ENCODE measurements at places on chromosomes 13 and 19.

GRCh38 chr19:42657556-42657955, 62.8 kb upstream of the CEACAM8 start:
- no peak for DNase-seq

- DNase-seq, result no peak
Measured at GRCh38 chr19:41376241-41376997, at the start of gene TMEM91. TMEM91 (plus strand) TSS chr19:41376533; CDS start chr19:41378310, 1,777 bp downstream.

DNA sequence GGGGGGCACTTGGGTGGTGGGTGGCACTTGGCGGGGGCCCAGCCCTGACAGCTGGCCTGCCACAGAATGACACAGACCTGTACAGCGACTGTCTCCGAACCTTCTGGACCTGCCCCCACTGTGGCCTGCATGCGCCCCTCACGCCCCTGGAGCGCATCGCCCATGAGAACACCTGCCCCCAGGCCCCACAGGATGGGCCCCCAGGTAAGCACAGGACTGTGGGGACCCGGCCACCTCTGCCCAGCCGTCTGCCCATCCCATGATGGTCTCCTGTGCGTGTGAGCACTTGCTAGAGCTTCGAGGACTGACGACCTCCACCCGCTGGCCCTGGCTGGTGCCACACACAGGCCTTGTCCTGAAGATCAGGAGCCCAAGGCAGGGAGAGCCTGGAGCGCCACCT, 32.0 kb downstream of the DHX34 start:
- no peak for DNase-seq

DNA sequence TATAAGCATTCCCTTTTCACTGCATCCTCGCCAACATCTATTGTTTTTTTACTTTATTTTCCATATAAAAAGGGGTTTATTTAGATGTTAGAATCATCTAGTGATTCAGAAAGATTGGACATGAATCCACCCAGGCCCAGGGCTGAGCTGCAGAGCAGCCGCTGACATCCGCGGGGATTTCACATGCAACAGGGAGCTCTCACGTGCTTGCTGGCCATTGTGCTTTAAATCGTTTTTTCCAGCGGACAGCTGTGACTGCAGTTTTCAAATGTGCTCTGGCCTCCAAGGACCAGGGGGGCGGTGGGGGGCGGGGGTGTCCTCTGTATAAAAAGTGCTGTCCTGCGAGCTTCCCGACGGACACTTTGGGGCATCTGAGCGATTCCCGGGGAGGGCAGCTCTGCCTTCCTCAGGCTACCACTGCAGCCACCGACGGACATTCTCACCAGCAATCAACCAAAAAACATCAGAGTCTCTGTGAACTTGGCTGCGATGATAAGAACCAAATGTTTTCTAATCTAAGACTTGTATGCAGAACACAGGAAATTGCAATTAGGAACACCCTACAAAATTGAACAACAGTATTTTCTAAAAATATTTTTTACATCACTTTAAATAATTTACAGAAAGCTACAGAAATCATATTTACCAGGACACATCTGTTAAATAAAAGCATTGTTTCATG, 12.6 kb downstream of the RB1 start:
- DNase-seq, result no peak
